Hematopoietic multipotent progenitor cell (in vitro differentiated cells): ENCODE measurements at places on chromosomes 13 and 19.

GRCh38 chr13:75876142-75877050 lies 240.3 kb downstream of the LMO7 start:
- DNase-seq = peak; percentile 60

DNA sequence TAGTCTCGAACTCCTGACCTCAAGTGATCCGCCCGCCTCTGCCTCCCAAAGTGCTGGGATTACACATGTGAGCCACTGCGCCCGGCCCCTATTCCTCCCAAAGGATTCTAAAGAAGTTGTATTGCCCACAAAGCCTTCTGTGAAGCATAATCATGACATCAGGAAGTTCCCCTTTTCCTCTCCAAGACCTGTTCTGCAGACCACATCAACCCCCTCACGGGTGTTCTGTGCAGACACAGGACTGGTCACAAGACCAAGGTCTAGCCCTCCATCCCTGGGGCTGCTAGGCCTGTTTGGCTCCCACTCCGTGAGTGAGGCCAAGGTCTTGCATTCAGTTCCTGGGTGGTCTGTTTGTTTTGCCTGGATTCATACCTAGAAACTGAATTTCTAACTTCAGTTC lies 178.1 kb downstream of the FLT1 start:
- peak; percentile 26 for DNase-seq

- DNase-seq = no peak
These were observed 248.7 kb downstream of the EFNB2 start for GRCh38 chr13:106286811-106287210.

- no peak for DNase-seq
These were observed 21.7 kb upstream of the LAMP1 start for GRCh38 chr13:113275387-113275786.

DNA sequence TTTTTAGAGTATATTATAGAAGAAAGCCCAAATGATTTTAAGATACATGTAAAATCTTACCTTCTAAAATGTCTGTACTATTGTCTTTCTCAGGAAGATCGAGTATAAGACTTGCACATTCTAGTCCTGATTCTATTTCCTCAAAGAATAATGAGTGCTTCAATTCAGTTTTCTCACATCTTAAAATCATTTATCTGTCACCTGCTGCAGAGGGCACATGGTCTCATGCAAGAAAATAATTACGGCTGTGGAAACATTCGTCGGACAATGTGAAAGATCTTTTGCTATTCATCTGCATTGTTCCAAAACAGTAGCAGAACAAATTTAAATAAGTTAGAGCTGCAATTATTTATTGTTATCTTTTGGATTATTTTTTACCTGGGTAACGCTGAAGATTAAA lies 1403.5 kb downstream of the PCDH9 start:
- DNase-seq = no peak

DNA sequence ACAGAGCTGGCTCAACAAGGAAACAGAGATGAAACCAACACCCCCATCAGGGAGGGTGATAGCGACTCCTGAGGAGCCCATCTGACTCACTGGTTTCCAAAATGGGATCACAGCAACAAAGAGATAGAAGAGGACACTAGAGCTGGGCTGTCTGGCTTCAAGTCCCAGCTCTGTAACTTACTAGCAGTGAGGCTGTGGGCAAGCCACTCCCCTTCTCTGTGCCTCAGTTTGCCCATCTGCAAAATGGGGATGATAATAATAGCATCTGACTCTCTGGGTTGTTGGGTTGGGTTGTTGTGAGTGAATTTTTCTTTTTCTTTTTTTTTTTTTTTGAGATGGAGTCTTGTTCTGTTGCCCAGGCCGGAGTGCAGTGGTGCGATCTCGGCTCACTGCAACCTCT lies 14.3 kb downstream of the IGSF23 start:
- no peak for DNase-seq

DNA sequence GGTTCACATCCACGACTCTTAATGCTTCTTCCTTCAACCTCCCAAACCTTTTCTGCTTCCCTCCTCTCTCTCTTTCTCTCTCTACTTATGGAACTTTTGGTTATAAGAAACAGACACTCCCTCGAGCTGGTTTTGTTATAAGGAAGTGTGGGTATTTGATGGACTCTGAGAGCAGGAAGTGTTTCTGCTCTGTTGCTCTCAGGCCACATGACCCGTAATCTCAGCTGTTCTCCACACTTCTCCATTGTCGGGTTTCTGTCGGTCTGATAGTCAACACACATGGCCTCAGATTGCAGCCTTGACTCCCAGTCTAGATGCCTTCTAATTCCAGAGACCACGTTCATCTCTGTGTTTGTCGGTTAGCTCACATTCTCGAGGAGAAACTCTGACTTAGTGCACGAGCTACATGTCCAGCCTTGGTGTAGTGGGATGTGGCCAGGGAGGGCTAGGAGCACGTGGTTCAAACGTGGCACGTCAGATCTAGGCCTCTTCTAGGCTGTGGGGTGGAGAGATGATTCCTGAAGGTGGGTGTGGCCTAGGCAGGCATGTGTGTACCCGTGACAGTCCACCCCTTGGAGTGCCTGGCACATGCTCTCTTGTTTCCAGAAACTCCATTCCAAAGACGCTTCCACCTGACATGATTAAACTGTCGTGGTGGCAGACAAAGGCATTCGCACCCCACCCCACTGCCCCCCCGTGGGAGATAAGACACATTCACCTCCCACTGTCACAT lies 26.3 kb downstream of the CNFN start:
- DNase-seq = no peak

GRCh38 chr13:86172961-86173360 lies 373.7 kb upstream of the SLITRK6 start:
- no peak for DNase-seq

DNA sequence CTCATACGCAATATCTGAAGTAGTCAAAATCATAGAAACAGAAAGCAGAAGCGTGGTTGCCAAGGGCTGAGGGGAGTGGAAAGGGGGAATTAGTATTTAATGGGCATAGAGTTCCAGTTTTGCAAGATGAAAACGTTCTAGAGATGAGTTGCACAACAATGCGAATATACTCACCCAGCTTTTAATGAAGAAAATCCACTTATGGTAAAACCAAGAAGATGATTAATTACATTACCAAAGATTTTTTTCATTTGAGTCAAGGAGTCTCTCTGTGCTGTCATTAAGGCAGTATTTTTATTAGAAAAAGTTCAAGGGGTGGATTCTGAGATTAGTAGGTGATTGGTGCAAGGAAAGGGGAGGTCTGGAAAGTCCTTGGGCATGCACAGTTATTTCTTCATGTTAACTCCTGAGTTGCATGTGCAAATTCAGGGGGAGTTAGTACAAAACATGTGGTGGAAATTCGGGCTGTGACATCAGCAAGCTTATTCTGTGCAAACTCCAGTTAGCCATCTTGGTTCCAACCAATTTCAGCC lies 6.9 kb upstream of the CBY2 start:
- DNase-seq = no peak

DNA sequence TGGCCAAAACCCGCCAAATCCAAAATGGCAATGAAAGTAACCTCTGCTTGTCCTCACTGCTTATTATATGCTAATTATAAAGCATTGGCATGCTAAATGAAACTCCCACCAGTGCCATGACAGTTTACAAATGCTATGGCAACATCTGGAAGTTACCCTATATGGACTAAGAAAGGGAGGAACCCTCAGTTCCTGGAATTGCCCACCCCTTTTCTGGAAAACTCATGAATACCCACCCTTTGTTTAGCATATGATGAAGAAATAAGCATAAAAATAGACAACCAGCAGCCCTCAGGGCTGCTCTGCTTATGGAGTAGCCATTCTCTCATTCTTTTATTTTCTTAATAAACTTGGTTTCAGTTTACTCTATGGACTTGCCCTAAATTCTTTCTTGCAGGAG lies 269.8 kb downstream of the OLFM4 start:
- DNase-seq = no peak

DNA sequence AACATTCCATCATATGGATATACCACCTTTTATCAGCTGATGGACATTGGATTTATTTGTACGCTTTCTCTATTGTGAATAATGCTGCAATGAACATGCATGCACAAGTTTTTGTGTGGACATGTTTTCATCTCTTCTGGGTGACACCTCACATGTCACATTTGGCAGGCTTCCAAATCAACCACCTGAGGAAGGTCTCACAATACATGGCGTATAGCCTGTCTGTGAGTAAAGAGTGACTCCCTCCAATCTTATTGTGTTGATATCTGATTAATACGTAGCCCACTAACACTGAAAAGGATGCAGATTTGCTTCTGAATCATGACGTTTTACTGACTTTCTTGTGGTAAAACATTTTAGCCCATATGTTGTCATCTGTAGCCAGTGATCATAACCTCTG lies 61.1 kb downstream of the SLC15A1 start:
- no peak for DNase-seq

GRCh38 chr19:7678971-7679751 lies 1.5 kb upstream of the TRAPPC5 start:
- peak; percentile 74 for DNase-seq

- DNase-seq = no peak
These were observed 493.3 kb downstream of the LMO7 start for GRCh38 chr13:76129305-76130000.

DNA sequence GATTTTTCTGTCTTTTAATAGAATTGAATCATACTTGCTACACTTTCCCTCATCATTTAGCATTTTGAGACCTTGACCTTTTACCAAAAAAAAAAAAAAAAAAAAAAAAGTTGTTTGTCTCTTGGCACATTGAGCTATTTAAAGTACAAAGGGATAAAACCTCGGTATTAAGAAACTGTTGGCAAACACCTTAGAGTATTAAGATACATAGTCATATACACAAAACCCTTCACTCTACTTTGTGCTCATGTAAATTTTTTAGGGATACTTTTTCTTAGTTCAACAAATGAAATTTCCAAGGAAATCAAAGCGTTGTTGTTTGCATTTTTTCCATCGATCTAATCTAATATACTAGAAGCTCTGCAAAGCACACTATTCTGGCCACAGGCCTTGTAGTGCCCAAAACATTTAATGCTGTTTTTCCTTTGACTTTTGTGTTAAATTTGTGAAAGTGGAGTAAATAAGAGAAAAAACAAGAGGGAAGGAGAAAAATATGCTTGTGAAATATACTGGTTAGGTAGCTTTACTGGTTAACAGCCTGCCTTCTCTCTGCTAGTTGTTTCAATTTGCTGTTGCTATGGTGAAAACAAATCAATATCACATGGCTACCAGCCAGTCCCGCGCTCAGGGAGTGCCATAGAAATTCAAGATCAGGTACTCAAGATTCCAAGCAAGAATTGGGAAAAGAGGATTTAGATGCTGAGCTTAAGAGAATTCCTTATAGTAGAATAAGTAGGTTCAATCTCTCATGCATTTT lies 2.6 kb downstream of the MBNL2 start:
- no peak for DNase-seq

- peak; percentile 94 for DNase-seq
These were observed at the start of gene ARRDC2 for GRCh38 chr19:18007917-18008673. TSS of gene ARRDC2 (plus strand) at chr19:18008170. CDS start at chr19:18008311, 141 bp downstream.

DNA sequence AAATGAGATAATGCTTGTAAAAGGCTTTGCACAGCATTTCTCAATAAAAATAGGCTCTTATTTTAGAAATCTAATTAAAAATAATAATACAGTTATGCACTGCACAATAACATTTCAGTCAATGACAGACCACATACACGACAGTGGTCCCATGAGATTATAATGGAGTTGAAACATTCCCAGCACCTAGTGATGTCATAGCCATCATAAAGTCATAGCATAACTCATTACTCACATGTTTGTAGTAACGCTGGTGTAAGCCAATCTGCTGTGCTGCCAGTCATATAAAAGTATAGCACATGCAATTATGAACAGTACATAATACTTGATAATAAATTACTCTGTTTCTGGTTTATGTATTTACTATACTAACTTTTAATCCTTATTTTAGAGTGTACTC lies 12.7 kb upstream of the SERPINE3 start:
- no peak for DNase-seq

- no peak for DNase-seq
These were observed 607.1 kb downstream of the DCT start for GRCh38 chr13:93872376-93872775.

DNA sequence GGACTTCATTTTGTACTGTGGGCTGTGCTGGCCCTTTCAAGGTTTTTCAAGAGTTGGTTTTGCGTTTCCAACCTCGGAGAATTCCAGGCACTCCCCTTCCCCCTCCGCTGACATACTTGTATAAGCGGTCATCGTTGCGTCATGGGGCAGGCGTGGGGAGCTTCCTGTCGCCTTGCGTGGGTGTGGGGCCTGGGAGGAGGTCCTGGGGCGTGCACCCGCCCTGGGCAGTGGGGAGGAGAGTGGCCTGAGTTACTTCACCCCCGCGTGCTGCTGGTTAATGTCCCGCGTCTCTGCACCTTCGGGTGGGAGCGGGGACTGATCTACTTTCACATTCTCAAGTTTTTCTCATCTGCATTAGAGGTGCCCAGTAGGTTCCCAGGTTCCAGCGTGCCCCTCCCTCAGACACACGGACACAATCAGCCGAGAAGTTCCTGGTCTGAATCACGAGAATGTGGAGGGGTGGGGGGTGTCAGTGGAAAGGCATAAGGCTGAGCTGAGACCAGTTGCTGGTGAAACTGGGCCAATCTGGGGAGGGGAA lies 4.1 kb downstream of the IER2 start:
- DNase-seq = peak; percentile 29

- DNase-seq = no peak
These were observed 10.5 kb downstream of the SLC25A42 start for GRCh38 chr19:19074196-19074882.

DNA sequence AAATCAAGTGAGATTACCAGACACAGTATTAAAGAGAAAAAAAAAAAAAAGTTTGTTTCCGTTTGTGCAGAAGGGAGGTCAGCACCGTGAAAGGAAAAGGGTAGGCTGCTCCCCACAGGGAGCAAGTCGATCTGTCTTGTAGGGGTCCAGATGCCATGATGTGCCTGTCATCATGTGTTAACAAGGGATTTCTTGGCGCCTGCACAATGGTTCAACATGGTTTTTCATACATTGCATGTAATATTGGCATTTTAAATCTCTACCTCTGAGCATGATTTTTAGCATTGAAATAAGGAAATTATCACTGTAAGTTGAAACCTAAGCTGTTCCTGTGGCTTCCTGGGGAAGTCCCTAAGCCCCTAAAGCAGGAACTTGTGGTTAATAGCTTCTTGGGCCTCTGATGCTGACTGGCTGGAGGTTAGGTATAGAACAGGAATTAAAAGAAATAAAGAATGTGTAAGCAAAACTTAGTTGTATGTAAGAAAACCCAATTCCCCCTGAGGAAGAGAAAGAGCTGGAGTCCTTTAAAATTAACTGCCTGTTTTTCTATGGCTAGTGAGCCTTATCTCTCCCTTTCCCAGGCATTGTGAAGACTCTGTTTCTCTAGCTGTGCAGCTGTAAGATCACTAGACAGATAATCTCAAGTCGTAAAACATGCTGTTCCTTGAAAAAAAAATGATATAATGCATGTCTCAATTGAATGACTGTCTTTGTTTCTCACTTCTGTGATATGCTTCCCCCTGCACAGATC lies 7.4 kb upstream of the FCGBP start:
- peak; percentile 43 for DNase-seq

DNA sequence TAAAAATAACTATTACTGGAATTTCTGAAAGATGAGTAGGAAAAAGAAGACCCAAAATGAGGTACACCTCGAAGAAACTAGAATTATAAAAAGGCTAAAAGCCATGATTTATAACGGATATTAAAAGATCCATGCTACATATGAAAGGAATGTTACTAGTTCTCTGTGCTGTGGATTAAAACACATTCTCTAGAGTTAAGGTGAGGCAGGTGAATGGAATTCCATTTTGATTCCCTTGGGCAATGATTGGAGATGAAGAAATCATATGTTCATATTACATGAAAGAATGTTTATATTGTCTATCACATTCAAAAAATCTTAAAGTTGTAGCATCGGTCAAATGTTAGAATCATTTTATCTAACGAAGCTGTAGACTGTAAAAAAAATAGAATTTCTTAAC lies 783.7 kb downstream of the PCDH9 start:
- no peak for DNase-seq
